ENCODE measurements at places on chromosomes 12 and 14.

- DNase-seq: no peak
Measured at GRCh38 chr14:48748151-48748675, 838.0 kb downstream of the RPS29 start.

GRCh38 chr14:74502236-74503019, 8.9 kb downstream of the ISCA2 start:
- peak; percentile 45 for DNase-seq

DNA sequence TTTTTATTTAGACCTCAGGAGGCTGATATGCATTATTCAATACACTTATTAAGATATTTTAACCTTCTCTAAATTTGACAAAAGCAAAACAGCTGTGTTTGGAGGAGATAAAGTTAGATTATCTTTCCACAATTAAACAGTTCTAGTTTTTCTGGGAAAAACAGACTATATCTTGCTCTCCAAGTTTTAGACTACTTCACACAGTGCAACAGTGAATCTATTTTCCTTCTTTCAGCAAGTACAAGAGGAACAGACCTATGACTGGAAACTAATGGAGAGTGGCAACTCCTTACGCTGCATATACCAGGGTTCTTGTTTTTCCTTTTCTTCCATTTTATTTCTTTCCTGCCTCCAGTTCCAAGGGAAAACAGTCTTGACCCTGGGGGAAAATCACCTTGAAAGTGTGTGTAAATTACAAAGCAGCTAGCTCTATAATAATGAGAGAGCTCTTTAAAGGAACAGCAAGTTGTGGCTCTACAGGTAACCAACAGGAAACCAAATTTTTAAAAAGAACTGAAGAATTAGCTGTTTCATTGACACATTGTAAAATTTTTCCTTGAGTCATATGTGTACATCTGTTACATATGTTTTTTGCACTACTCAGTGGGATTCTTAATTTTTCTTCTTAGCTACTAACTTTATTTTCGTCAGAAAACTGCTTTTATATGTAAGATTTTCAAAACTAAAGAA, 27.4 kb downstream of the DNM1L start:
- DNase-seq: no peak

- DNase-seq: no peak
Measured at GRCh38 chr12:5343711-5344110, 88.2 kb upstream of the NTF3 start.

DNA sequence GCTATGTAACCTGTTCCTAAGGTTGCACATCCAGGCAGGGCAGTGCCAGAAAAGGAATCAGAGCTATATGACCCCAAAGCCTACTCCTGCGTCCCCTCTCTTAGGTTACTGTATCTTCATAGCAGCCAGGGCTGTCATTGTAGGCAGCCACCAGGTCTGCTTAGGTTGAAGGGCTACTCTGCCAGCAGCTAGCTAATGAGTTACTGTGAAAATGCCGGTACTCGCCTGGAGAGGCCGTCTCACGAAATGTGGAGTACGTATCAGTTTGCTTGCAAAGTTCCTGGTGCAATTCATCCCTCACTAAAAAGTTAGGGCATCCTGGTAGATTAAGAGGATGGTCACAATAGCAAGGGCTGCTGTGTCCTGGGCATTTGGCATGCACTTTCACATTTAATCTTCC, 50.9 kb downstream of the RPH3A start:
- DNase-seq: no peak

DNA sequence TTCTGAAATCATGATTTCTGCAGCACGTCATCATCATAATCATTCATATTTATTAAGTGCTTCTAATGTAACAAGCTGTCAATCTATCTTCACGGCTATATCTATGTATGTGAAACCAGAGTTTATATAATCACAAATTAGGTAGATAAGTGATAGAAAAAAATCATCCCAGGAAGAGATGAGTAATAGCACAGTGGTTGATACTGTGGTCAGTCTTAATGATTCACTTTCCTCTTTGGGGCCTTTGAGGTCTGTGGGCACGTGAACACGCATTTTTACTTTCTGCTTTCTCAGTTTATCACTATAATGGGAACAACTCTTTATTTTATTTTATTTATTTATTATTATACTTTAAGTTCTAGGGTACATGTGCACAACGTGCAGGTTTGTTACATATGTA, 265.9 kb upstream of the NOVA1 start:
- DNase-seq: no peak

DNA sequence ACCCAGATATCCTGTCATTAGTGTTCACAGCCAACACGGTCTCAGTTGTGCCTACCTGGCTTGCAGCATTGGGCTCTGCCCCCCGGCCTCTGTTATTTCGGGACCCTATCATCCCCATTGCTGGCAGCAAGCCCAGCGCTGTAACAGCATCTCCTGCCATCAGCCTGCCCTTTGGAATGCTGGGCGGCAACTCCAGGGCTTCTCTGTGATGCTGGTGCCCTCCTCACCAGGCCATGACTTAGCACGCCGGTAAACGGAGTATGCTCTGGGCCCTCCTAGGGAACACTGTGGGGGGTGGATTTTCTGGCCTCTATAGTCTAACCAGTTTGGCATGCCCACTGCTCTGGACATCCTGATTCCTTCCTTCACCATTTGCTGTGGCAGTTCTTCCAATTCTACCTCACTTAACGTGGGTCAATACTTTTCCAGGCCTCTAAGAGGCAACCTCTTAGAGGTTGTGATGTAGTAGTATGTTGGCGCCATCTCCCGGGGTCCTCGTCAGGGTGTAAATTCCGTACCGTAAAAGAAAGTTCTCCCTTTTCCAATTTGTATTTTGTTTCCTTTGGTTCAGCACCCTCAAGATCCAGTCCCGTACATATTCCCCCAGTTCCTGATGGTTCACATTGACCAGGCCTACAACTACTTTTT, 80.0 kb downstream of the SINHCAF start:
- DNase-seq: no peak

- DNase-seq: no peak
Measured at GRCh38 chr14:68663385-68664076, 129.3 kb downstream of the ZFP36L1 start.
